AG08395 (cell line): ENCODE measurements at places on chromosomes 4 and X.
A peak's percentile ranks its signal among the peaks of the same experiment; 100 is the strongest.

- DNase-seq: no peak
These were observed 12.0 kb downstream of the FTSJ1 start for GRCh38 chrX:48488034-48488433.

DNA sequence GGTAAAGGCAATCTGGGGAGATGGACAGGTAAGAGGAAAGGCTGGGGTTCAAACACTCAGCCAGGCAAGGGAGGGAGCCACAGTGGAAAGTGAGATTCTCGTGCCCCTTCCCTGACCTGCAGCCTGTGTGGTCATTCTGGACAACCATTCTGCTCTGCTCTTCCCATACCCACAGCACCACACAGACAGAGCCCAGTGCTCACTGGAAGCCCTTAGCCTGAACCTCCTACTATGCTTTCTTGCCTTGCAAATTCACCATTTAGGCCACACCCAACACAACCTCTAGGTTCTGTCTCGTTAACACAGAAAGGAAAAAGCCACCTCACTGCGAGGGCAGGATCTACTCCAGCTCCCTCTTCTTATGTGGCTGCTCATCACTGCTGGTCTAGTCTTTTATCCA is 92.7 kb downstream of the SHISA3 start:
- no peak for DNase-seq

DNA sequence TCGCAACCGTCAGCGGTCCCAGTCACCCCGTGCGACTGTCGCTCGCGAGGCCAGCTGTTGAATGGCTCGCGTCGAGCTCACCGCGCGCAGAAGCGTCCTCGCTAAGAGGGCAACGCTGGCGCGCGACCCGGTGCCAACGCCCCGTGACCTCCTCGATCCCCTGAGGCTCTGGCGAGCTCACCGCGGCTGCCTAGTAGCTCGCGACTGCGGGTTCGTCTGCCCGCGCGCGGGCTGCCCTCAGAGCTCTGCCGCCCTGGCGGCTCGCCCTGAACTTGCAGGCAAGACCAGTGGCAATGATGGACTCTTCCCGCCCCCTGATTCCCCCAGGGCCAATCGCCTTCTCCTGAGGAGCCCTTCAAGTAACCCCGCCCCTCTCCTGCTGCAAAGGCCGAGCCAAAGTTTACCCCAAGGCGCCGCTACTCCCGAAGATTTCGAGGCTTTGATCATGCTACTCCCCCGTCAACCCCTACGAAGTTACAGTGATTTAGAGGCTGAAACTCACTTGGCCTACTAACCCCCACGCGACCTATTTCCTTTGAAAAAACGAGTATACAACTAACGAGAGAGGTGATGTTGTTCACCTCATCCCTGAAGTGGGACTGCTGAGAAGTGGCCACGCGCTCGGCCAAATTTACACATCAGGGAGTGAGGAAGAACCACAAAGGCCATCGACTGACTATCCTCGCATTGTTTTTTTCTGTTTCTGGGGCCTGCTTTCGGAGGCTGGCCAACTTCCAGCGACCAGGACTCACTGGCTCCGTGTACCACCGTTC is 37.5 kb downstream of the PGRMC1 start:
- DNase-seq: peak; percentile 31

DNA sequence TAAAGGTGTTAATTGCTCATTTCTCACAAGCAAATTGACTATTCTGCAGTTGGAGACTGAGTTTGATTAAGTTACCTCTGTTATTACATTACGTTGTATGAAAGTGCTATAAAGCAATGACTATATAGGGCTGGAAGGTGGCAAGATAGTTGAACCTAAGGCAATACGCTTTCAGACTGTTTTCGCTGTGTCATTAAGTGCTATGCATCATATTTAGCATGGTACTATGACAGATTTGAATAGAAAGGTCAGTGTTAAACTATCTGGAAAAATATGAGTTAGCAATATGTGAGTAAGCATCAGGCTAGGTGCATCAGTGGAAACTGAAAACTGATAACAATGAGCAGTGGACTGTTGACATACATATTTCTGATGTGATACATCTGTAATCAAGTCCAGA is 206.0 kb upstream of the ARHGAP24 start:
- DNase-seq: no peak

- no peak for DNase-seq
These were observed 434.4 kb upstream of the FAM47C start for GRCh38 chrX:36573720-36574119.

GRCh38 chrX:45781901-45782553 is 581.4 kb upstream of the DIPK2B start:
- DNase-seq: peak; percentile 79

DNA sequence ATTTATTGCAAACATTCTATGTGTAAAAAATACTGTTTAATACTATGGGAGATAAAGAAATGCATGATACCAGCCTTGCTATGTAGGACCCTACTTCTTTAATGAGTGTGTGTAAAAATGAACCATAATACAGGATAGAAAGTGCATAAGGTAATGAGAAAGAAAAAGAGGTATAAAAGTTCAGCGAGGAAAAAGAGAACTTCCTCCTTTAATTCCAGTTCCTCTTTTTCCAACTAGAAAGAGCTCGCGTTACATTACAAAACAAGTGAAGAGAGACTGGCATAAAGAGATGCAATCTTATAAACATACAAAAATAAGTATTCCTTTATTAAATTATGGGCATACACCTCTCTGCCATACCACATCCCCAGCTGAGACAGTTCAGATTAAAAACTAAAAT is 77.4 kb downstream of the ANKRD17 start:
- no peak for DNase-seq

DNA sequence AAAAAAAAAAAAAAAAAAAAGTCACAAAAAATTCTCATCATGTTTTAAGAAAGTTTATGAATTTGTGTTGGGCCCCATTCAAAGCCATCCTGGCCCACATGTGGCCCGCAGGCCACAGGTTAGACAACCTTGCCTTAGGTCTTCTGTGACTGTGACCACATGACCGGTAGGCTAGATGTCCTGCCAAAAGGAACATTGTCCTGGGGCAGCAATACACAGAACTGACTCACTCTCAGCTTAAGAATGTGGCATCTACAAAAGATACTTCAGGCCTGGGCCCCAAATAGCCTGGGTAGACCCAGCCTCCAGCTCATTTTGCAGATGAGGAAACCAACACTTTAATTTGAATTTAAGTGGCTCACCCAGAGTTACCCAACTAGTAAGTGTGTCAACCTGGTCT is 10.0 kb downstream of the AWAT2 start:
- DNase-seq: peak; percentile 27

DNA sequence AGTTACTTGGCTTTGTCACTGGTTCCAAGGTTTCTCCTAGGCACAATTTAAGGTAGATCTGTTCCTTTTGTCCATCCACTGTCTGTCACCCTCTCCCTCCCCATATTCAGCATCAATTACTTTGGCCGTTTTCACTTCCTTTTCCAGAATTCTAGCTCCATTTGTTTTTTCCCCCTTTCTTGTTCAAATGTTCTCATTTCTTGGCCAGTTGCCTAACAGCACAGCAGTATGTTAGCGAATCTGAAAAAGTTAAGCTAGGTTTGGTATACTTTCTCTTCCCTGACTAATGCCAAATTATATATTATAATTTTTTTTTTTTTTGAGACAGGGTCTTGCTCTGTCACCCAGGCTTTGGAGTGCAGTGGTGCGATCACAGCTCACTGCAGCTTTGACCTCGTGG is 409.1 kb upstream of the TEX13C start:
- no peak for DNase-seq

GRCh38 chr4:158728236-158728635 is 5.0 kb upstream of the PPID start:
- no peak for DNase-seq

- DNase-seq: no peak
These were observed 56.8 kb upstream of the DCLK2 start for GRCh38 chr4:150021483-150021882.

DNA sequence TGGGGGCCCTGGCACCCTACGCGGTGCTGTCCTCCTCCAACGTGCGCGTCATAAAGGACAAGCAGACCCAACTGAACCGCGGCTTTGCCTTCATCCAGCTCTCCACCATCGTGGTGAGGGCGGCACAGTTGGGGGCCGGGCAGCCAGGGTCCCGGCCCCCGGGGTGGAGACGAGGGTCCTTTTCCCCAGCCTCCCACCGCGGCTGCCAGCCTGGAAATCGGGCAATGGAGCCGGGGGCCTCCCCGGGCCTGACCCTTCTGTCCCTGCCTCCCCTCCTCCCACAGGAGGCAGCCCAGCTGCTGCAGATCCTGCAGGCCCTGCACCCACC is 13.7 kb upstream of the UBA1 start:
- DNase-seq: no peak

DNA sequence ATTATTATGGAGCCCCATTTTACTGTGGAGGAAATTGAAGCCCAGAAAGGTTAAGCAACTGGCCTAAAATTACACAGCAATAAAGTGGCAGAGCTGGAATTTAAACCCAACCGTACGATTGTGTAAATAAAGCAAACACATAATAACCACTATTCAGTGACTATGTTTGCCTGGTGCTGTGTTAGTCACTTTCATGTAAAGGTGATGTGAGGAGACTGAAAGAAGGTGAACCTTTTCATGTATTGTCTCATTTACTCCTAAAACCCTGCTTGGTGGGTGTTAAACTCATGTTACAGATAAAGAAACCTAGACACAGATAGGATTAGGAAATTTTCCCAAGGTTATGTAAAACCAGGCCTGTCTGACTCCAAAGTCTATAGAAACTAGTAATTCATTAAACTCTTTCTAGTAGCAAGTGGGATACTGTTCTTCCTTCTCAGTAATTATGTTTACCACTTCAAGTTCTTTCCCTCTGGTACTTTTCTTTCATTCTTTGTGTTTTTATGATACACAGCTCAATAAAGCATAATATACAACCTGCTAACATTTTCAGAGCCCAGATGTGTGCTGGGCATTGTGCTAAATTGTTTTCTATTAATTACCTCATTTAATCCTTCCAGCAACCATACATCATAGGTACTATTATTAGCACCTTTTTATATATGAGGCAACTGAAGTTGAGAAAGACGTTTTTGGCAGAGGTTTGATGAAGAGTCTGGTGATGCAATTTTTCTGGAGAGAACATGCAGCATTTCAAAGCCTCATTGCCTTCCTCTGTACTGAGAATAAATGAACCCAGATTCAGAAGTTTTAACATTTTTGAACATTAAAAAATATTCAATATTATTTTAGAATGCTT is 202.7 kb downstream of the SPRY1 start:
- peak; percentile 17 for DNase-seq

DNA sequence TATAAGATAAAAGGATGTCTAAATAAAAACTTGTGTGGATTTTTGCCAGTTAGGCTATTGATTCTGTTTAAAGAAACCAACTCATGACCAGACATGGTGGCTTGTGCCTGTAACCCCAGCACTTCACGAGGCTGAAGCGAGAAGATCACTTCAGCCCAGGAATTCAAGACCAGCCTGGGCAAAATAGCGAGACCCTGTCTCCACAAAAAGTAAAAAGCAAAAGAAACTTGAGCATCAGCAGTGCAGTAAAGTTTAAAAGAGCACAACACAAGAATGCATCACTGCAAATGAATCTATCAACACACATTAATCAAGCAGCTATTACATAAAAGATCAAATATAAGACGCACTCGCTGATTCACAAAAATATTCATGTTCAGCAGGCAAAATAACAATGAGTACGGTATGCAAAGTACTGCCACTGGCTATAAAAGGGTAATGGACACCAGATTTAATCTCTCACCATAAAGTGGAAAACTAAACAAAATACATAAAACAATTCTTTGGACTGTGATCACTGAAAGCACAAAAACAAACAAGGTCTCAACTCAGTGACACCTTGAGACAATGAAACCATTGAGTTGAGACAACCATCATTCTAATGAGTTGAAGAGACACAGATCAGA is 41.3 kb downstream of the LRBA start:
- peak; percentile 11 for DNase-seq

DNA sequence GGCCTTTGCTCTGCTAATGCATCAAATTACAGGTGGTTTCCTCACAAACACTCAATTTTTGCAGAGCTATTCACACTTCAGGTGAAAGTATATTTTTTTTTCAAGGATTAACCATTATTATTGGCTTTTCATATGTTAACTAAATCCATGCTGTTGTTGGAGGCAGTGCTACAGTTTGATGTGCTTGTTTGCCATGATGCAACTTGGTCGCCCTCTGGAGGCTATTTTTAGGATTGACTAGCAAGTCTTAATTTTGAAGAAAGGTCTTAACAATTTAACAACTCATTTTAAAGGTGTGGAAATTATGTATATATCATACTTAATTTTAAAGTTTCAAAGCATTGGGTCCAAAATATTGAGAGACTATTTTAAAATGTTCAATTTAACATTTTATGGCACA is 168.8 kb upstream of the FAM47A start:
- DNase-seq: peak; percentile 4

DNA sequence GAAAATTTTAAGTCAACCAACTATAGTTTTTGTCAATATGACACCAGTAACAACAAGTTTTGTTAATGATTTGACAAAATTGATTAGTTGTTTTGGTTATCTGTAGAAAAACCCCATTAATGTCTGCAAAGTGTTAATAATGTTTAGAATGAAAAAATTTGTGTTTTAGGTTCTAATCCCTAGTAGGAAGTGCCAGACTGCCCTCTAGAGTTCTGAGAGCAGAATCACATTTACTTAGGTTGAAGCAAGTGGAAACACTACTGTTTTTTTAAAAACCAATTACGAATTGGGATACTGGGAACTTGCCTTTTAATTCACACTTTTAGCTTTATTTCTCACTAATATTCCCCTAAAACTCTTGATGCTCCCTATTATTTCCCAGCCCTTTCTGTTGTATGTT is 101.1 kb upstream of the CYLC1 start:
- no peak for DNase-seq

DNA sequence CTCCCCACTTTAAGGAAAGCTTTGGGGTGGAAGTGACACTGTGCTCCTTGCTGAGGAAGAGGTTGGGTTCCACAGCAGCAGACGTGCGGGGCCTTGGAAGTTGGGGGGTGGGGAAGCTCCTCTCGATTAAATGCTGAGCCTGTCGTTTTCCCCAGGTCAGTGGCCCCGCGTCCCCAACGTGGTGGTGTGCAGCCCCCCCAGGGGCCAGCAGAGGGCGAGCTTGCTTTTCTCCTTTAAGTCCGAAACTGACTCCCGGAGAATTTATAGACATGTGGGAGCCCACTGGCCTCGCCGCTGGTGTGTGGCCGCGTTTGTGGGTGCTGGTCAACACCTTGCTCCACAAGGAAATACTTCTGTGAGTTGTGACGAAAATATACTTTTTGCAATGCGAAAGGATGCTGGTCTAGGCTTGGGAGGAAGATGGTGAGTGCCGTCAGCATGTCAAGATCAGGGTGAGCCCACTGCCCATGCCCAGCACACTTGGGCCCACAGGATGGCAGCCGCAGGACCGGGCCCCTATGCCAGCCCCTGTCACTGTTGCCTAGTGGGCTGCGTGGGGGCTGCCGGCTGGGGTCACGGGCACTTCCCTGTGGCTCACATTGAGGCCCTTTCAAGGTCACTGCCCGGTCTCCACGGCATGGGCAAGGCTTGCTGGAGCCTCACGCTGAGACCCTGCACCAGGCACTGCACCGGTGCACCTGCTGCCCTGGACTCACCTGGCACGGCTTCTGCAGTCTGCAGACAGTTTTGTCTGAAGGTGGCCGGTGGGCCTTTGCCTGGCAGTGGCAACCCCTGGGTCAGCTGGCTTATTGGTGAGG is 9.4 kb downstream of the UVSSA start:
- peak; percentile 69 for DNase-seq
